Ecto neural progenitor cell (in vitro differentiated cells): ENCODE measurements at places on chromosomes 5 and 9.

GRCh38 chr9:72362118-72362531 lies 2.9 kb downstream of the ZFAND5 start:
- DNase-seq, result no peak

DNA sequence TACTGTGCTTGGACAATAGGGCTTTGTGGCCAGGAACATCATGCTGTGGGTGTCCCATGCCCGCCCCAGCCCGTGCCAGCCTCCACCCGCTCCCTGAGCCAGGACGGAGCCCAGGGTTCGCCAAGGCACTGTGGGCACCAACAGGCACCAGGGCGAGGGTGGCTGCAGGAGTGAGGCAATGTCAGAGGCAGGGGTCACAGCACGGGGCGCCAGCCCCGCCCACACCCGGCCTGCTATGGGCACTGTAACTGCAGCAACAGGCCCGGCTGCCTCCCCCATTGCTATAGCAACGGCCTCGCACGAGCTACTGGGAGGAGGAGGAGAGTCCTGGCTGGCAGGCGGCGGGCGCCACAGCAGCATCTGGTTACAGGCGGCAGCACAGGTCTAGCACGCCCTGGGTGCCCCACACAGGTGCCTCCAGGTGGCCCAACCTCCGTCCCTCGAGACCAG lies 2.5 kb downstream of the ABCA2 start:
- DNase-seq, result no peak

DNA sequence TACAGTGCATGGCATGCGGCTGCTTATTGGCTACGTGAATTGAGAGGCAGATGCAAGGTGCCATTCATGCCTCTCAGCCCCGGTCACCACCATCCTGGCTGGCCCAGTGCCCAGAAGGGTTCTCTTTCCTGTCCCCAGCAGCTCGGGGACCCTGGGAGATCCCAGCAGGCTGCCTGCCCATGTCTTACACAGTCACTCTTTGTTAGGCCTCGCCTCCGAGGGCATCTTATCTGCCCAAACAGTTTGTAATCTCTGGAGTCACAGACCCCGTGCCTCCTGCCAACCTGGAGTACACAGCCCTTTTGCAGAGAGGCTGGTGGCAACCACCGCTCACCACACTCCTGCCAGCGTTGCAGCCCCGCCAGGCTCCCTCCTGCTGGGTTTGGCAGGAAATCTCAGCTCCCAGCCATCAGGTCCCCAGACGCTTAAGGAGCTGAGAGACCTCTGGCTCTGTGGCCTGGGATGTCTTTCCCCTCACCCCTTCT lies 7.0 kb upstream of the AK1 start:
- peak; percentile 44 for DNase-seq

DNA sequence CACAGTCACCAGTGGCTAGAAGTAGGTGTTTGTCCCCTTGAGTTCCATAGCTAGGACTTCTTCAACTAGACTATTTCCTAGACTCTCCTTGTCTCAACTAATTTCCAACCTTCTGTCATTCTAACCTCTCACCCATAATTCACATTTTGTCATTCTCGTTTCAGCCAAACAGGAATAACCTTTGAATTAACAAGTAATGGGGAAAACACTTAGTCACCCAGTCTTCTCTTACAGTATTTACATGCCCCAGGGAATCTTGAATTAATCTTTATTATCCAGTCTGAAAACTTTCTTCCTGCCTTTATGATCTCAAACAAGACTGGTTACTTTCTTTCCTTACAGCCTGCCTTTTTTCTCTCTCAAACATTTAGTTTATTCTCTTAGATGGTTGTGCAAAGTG lies 63.3 kb upstream of the RUSC2 start:
- DNase-seq, result no peak

- no peak for DNase-seq
Measured at GRCh38 chr9:84710701-84711397, 41.3 kb downstream of the NTRK2 start.

GRCh38 chr9:8401961-8402705 lies 602.6 kb upstream of the DMAC1 start:
- DNase-seq, result no peak

GRCh38 chr9:133250741-133251170 lies 24.2 kb downstream of the ABO start:
- DNase-seq, result no peak

- DNase-seq, result peak; percentile 55
Measured at GRCh38 chr9:32264170-32264864, 120.1 kb upstream of the ACO1 start.
